AG04449 (cell line): ENCODE measurements at places on chromosomes 12 and 14.
A peak's percentile ranks its signal among the peaks of the same experiment; 100 is the strongest.

DNA sequence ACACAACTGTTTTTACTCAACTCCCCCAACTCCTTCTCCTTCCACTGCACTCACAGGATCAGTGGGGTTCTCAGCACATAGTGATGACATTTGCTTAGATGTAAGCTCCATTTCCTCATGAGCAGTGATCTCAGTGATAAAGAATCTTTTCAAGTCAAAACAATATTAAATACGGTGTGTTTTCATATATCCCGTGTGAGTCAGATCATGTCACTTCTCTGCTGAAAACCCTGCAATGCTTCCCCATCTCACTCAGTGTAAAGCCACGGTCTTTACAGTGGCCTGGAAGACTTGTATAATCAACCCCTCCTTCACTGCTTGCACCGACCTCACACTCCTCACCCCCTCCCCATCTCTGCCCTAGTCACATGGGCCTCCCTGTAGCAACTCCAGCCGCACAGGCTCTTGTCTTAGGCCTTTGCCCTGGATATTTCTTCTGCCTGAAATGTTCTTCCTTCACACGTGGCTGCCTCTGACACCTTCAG is 149.7 kb upstream of the ARHGAP5 start:
- DNase-seq = peak; percentile 91

GRCh38 chr12:45732250-45732649 is 2.7 kb downstream of the ARID2 start:
- no peak for DNase-seq

DNA sequence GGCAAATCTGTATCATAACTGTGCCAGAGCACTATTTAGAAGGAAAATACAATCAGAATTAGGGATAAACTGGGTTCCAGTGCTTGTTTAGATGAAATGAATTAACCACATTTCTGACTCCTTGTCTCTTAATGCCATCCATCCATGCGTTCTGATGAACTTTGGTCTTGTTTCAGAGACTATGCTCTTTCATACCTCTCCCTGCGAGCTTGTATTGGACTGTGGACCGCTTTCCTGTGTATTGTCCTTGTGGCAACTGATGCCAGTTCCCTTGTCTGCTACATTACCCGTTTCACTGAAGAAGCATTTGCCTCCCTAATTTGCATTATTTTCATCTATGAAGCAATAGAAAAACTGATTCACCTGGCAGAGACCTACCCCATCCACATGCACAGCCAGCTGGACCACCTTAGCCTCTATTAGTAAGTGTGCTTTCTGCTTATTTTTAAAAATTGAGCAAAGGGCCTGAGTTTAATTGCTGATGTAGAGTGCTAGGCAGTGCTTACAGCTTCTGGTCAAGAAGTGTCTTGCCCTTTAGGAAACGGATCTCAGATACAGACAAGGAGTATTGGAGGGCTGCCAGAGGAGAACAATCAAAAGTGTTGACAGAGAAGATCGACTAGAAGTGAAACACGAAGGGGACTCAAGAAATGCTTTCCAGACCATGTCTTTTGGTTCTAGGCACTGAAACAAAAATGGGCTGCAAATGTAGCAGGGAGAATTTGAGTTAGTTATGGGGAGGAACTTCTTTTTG is 46.7 kb downstream of the SLC4A8 start:
- no peak for DNase-seq

- no peak for DNase-seq
Observed at GRCh38 chr12:67413577-67413976, 144.4 kb downstream of the CAND1 start.

DNA sequence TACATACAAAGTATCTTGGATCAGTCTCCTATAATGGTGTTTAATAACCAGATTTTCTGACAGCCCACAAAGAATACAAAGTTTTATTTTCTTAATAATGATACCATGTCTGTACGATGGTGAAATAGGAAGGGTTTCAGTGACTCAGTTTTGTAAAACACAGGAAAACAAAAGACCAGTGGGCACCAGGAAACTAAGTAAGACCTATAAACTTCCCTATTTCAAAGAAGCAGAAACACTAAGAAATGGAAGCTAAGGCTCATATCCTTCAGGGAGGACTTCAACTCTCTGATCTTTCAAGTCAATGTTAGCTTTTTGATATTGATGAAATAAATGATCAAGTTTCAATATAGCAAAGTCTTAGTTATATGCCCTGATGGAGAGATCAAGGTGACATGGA is 196.0 kb downstream of the DUSP6 start:
- no peak for DNase-seq

DNA sequence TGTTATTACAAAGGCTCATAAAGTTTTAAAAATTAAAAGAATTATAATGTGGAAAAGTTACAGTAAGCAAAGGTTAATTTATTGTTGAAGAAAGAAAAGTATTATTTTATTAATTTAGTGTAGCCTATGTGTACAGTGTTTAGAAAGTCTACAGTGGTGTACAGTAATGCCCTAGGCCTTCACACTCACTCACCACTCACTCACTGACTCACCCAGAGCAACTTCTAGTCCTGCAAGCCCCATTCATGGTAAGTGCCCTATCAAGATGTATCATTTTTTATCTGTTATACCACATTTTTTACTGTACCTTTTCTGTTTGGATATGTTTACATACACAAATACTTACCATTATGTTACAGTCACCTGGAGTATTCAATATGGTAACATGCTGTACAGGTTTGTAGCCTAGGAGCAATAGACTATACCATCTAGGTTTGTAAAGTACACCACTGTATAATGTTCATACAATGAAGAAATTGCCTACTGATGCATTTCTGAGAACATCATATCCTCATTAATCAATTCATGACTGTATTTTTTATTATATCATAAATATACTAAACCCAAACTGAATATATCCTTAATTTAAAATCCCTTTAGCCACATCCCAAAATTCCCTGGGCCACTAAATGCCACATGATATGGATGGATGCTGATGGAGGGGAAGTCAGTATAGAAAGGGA is 43.6 kb upstream of the NID2 start:
- DNase-seq = peak; percentile 24

DNA sequence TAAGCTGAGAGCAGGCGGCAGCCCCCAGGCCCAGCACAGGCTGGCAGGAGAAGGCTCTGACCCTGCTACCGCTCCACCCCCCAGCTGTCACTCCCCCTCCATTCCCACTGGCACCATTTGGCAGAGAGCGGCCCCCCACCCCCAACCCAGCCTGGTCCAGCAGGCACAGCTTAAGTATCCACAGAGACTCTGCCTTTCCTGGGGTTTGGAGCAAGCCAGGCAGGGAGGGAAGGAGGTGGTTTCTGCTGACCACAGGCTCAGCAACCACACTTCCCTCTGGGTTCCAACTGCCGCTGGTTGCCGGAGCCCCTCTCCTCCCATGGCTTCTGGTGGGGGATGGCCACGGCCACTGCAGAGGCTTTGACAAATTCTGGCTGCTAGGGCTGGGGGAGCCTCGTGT is 30.5 kb upstream of the CCND2 start:
- DNase-seq = no peak

- no peak for DNase-seq
Observed at GRCh38 chr14:67666750-67667449, 7.5 kb downstream of the VTI1B start.

GRCh38 chr12:31308116-31308515 is 17.8 kb downstream of the SINHCAF start:
- DNase-seq = no peak

- DNase-seq = no peak
Observed at GRCh38 chr14:104271391-104271790, 133.0 kb downstream of the KIF26A start.

DNA sequence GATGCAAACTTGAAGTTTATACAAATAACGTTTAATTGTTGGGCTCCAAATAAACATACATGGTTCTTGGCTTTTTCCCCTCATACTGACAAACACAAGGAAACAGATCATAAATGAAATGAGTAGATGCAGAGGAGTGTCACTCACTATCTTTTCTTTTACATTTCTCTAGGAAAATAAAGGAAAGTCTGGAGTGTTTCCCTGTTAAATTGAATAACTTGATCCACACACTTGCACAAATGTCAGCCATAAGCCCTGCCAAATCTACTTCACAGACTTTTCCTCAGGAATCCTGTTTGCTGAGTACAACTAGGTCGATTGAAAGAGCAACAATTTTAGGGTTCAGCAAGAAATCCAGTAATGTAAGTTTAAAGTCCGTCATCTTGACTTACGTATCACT is 175.3 kb downstream of the PLCZ1 start:
- no peak for DNase-seq

DNA sequence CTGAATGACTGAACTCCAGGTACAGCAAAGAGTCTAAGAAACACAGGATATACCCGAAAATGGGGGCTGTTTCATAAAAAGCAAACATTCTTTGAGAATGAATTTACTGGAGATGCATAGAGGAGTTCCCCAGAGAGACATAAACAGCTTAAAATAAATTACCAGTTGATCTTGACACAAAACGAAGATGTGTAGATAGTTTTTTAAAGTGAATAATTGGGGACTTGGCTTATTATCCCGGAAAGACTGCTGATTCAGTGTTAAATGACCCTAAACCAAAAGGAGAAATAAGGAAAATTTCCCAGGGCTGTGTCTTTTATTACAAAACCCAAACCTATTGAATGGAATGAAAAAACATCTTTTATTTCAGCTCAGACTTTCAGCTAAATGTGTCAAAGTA is 1052.8 kb upstream of the TMEM132C start:
- DNase-seq = no peak

- no peak for DNase-seq
Observed at GRCh38 chr12:118151755-118152154, 15.8 kb downstream of the PEBP1 start.

DNA sequence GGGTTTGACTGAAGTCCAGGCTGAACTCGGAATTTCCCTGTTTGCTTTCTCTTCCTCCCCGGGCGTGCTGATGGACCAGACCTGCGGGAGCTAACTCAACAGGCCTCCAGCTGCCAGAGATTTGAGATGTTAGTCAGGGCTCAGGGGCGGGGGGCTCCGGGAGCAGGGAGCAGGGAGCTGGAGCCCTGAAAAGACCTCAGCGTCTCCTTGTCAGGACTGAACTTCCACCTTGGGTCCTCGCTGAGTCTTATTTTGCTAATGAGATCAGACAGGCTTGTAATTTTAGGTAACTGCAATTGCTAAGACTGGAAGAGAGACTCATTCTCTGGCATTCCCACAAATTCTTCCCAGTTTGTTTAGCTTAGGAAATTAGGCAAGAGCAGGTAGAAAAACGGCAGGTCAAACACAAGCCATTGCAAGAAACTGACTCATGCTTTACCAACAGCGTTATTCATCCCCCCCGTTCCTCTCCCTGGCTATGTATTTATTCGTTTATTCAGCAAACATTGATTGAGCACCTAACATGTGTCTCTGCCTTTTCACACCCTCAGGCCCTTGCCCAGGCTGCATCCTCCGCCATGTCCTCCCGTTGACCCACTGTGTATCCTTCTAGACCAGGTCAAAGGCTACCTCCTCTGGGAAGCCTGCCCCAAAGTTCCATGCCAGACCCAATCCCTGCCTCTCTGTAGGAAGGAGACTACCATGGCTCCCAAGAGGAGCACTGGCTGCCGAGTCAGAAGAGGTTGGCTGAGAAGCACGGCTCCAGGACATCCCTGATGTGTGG is 80.4 kb upstream of the DIO3 start:
- DNase-seq = no peak

DNA sequence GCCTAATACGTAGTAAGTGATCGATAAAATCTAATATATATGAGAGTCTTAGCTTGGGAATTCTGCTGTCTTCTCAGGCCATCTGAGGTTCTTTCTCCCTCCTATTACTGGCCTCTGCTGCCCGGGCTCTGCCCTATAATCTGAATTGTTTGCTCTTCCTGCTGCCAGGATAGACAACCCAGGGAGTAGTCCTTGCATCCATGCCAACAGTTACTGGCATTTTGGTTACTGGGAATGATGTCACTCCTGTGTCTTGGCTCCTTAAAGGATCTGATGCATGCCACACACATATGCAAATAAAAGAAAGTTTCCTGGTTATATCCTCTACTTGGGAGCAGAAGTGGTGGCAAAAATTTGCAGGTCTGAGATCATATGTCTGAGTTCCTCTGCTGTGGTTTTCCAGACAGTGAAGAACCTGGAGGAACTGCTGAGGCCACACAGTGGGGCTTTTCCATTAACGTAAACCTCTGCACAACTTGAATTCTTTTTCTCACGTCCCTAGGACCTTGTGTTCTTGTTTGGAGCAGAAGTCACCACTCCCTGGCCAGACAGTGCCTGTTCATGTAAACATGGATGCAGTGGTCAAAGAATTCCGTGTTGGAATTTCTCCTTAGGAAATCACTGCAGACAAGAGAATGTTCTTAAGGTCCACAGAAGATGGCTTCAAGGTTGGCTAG is 320.6 kb upstream of the TBX3 start:
- no peak for DNase-seq

DNA sequence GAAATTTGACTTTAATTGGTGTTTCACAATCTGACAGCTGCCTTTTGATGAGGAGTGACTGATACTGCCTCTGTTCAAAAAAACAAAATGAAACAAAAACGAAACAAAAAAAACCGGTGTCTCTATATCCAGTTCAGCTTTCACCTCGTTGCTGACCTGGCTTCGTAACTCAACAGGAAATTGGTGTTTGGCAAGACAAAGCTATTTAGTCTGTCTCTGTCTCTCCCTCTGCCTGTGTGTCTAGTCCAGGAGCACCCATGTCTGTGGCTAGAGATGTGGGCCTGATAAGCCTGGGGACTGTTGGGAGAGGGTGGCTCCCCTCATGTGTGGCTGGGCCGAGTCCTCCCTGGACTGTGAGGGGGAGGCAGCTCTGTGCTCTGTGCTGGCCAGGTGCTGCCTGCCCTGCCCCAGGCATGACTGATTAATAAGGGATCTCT is 11.3 kb downstream of the CACNA1C start:
- DNase-seq = no peak

- no peak for DNase-seq
Observed at GRCh38 chr12:43095669-43096280, 456.2 kb downstream of the ADAMTS20 start.

DNA sequence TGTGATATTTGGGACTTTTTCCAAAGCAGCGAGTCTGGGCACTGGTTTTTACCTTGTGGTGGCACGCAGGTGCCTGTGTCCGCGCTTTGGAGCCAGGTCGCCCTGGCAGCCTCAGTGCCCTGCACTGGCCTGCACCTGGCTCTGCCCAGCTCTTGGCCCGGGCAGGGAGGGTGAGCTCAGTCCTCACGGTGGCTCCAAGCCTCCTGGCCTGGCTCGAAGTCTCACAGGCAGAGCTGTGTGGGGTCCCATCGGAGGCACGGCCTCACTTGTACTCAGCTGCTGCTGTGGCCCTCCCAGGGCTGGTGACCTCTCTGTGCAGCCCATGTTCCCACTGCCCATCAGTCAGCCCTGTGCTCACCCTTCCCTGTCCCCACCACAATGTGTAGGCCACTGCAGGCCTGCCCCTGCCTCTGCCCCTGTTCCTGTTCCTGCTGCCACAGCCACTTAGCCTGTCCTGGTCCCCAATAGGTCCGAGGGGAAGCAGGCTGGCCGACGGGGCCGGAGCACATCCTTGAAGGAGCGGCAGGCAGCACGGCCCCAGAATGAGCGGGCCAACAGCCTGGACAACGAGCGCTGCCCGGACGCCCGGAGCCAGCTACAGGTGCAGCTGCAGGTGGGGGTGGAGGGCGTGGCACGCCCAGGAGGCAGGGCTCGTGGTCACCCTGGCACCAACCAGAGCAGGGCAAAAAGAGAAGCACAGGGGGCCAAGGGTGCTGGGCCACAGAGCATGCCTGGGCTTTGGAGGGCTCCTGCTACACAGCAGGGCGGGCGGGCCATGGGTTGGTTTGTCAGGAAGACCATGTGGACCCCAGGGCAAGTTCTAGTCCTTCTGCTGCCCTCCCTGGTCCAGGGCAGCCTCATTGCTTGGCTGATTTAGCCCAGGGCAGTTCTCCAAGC is 16.6 kb upstream of the TEX22 start:
- DNase-seq = no peak

- no peak for DNase-seq
Observed at GRCh38 chr12:132558861-132559623, 51.3 kb downstream of the LRCOL1 start.
